AG04450 (cell line): ENCODE measurements at places on chromosomes 2 and 18. TPM values are rescaled to one million over a fixed set of nuclear protein-coding genes. Genes with fewer than 3 reads are reported as not detected.

Gene GAREM2
- polyA plus RNA-seq = 2.8 and 3.1 TPM in 2 replicates

Gene CTDSP1
- 51.3 and 66.6 TPM in 2 replicates for polyA plus RNA-seq

Gene RIT2
- polyA plus RNA-seq = not detected in 2 replicates

Gene AQP12B
- not detected in 2 replicates for polyA plus RNA-seq

Gene ZFP36L2
- 16.0 and 18.2 TPM in 2 replicates for polyA plus RNA-seq

Gene ALKAL2
- polyA plus RNA-seq = 0.14 TPM in 1 of 2 replicates, not detected in the other
